ENCODE measurements at places on chromosomes 7 and 10.

DNA sequence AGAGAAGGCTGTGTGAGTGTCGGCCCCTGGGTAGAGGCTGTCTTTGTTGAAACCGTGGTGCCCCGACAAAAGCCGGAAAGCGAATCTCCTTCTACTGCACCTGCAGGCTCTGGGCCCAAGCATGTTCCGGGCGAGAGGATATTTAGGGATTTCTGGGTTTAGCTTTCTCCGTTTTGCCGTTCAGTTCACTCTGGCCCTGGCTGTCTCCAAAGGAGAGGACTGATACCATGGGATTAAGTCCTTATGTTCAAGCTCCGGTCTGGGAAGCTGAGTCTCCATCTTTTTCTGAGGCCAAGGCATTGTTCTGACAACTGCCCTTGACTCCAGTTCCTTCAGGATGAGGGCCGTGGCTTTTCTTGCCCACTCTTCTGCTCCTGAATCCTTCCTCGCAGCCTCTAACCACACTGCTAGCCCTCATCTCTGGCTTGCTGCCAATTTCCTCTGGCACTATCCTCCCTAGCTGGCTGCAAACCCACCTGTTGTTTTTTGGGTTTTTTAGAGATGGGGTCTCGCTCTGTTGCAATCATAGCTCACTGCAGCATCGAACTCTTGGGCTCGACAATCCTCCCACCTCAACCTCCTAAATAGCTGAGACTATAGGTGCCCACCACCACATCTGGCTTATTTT is 206.8 kb downstream of the SKIDA1 start:
- no peak for DNase-seq

GRCh38 chr7:28847681-28848080 is 110.4 kb downstream of the TRIL start:
- DNase-seq: no peak

DNA sequence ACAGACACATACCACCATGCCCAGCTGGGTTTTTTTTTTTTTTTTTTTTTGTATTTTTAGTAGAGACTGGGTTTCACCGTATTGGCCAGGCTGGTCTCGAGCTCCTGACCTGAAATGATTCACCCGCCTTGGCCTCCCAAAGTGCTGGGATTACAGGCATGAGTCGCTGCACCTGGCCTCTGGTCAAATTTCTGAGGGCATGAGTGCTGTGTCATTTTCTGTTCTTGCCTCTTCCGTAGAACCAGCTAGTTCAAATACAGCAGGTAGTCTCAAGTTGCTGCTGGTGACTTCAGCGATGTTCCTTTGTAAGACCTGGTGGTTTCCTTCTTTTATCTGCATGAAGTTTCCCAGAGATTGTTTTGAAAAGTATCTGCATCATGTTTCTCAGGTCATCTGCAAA is 134.8 kb upstream of the SHH start:
- DNase-seq: no peak

- DNase-seq: no peak
These were observed 173.2 kb downstream of the RTKN2 start for GRCh38 chr10:62095181-62096122.

DNA sequence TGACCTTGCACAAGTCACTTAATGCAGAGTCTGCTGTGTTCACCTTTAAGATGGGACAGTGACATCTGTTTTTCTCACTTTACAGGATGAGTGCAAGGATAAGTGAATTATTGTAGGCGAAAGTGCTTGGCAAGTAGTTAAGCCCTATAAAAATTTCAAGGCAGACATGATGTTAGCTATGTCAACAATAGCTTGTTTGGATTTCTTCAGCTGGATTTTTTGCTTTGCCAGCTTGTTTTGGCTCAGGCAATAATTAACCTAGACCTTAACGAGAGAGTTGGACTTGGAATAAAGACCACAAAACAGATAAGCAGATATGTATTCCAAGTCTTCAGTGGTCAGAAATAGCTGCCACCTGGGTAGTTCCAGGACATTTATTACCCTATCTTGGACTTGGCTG is 255.2 kb downstream of the ARL4A start:
- no peak for DNase-seq

Measured in HEK293T (cell line).